Kidney (tissue), 22 donors: ENCODE measurements at places on chromosomes 16 and 17. TPM values are rescaled to one million over a fixed set of nuclear protein-coding genes. Genes with fewer than 3 reads are reported as not detected.
A peak's percentile ranks its signal among the peaks of the same experiment; 100 is the strongest.

DNA sequence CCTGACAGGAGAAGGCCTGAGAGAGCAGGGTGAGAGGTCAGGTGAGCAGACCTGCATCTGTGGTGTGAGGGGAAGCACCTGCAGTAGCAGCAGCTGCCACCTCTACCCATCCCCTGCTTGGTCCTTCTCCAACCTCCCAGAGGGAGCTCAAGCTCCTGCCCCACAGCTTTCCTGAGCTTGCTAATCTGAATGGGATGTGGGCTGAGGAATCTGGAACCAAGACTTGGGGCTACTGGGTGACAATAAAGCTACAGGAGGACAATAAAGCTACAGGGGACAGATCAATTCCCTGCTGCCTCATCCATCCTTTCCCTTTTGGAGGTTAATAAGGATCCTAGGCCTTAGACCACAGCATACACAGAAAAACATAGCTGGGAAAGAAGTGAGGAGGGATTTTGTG is 4.9 kb upstream of the TBX4 start:
- no peak overlapping the region for H3K27ac ChIP-seq
- no peaks in the 10 kb centered on the region for H3K36me3 ChIP-seq
- no peak overlapping the region for H3K4me3 ChIP-seq
- H3K4me1 ChIP-seq, result no peaks in the 10 kb centered on the region
- H3K27me3 ChIP-seq, result peaks cover 9% of the 10 kb centered on the region

- H3K27me3 ChIP-seq, result no peaks in the 10 kb centered on the region
- no peaks in the 10 kb centered on the region for H3K36me3 ChIP-seq
- H3K27ac ChIP-seq, result no peak overlapping the region
- peak; percentile 73 for DNase-seq
- no peak overlapping the region for H3K4me3 ChIP-seq
- H3K4me1 ChIP-seq, result peaks cover 36% of the 10 kb centered on the region
These were observed 4.9 kb downstream of the PRCD start for GRCh38 chr17:76544546-76545365.

DNA sequence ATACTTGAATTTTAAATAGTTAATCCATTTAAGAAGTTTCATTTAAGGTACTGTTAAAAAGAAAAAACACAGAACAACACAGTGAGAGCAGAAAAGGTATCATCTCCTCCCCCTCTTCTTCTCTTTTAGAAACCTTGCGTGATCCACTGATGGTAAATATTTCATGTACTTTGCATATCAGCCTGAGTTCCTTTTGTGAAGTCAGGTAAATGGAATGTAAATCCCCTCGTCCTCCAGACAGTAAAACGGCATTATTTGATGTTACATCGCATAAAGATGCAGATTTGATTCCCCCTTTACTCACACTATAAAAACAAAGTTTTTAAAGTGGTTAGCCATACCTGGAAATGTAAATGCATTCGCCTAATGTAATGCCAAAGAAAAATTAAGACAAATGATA is 234.4 kb downstream of the WWOX start:
- H3K27me3 ChIP-seq, result no peaks in the 10 kb centered on the region
- no peak overlapping the region for H3K4me3 ChIP-seq
- H3K27ac ChIP-seq, result no peak overlapping the region
- no peaks in the 10 kb centered on the region for H3K4me1 ChIP-seq
- no peak for DNase-seq

DNA sequence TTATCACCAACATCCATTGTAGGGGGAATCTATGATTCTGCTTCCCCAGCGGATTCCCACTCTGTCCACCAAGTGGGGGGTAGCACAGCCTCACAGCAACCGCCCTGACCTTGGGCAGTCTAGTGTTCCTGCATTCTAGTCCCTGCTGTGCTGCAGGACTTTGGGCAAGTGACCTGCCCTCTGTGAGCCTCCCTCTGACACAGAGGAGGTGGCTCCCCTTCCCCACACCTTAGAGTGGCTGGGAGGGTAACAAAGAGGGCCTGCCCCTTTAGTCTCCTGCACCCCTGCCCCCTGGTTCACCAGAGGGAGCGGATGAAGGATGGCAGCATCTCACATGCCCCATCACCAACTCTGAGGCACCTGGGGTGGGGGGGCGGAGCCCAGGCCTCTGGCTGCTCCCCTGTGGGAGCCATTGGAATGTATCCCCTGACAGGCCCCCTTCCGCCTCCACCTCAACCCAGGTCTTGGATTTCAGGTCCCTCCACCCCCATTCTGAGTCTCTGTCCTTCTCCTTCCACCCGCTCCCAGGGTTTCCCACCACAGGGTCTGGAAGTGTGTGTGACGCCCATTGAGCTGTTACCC is 10.1 kb downstream of the GAS2L2 start:
- no peak overlapping the region for H3K4me3 ChIP-seq
- no peaks in the 10 kb centered on the region for H3K36me3 ChIP-seq
- no peak for DNase-seq
- no peaks in the 10 kb centered on the region for H3K4me1 ChIP-seq
- peaks cover 13% of the 10 kb centered on the region for H3K27me3 ChIP-seq

GRCh38 chr16:10751291-10751697 is 7.7 kb downstream of the NUBP1 start:
- no peaks in the 10 kb centered on the region for H3K27me3 ChIP-seq
- no peaks in the 10 kb centered on the region for H3K4me1 ChIP-seq
- DNase-seq, result no peak
- peaks cover 27% of the 10 kb centered on the region for H3K36me3 ChIP-seq

- peaks cover 3% of the 10 kb centered on the region for H3K4me1 ChIP-seq
- peaks cover 86% of the 10 kb centered on the region for H3K36me3 ChIP-seq
- no peak overlapping the region for H3K27ac ChIP-seq
- H3K27me3 ChIP-seq, result no peaks in the 10 kb centered on the region
- H3K4me3 ChIP-seq, result no peak overlapping the region
These were observed 6.9 kb downstream of the HERPUD1 start for GRCh38 chr16:56938664-56939513.

GRCh38 chr16:66926961-66927436 is 1.7 kb upstream of the RRAD start:
- H3K27me3 ChIP-seq, result no peaks in the 10 kb centered on the region
- DNase-seq, result no peak
- H3K27ac ChIP-seq, result peak overlapping the region; percentile 57

DNA sequence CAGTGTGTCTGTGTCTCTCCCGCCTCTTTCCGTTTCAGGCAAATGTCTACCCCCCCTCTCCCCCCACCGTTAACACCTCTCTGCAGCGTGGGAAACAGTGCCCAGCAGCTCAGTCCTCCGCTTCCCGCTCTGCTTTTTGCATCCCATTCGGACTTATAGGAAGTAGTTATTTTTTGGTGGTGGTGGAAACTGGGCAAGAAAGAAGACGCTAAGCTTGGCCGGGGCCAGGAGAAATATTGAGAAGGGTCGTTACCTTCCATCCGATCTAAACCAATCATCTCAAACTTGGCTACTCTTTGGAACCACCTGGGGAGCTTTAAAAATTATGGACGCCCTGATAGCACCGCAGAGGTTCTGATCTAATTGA is 499 bp upstream of the HLF start:
- H3K27ac ChIP-seq, result no peak overlapping the region
- H3K4me1 ChIP-seq, result peaks cover 5% of the 10 kb centered on the region
- peaks cover 15% of the 10 kb centered on the region for H3K27me3 ChIP-seq
- peak; percentile 54 for DNase-seq
- H3K36me3 ChIP-seq, result no peaks in the 10 kb centered on the region
- peak overlapping the region; percentile 65 for H3K4me3 ChIP-seq

- H3K27me3 ChIP-seq, result no peaks in the 10 kb centered on the region
- H3K4me3 ChIP-seq, result peak overlapping the region; percentile 65
- H3K27ac ChIP-seq, result peak overlapping the region; percentile 84
- peaks cover 3% of the 10 kb centered on the region for H3K4me1 ChIP-seq
- DNase-seq, result peak; percentile 98
These were observed 6.3 kb upstream of the IL32 start for GRCh38 chr16:3059041-3059722.

DNA sequence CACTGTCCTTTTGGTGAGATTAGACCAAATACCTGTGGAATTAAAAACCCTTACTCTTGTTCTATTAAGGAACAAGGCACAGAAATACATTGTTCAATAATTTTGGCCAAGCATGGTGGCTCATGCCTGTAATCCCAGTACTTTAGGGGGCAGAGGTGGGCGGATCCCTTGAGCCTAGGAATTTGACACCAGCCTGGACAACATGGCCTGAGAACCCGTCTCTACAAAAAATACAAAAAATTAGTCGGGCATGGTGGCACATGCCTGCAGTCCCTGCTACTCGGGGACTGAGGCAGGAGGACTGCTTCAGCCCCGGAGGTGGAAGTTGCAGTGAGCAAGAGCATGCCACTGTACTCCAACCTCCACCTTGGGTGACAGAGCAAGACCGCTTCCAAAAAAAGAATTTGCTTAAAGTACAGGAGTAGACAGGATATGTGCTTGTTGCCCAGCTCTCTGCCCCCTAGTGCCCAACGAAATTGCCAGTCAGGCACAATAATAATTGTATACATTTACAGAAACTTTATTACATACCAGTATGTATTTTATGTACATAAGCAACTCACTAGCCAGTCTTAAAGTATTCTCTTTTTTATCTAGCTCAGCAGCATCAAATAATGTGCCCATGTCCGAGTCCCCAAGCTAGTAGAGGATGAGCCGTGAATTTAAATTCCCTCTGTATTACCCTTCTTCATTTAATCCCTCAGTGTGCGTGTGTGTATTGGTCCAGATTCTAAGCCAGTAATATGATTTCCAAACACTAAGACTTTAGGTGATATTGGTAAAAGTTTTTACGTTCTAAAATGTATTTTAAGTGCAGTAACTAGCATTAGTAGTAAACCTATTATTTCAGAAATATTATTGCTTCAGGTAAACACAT is 1.4 kb downstream of the THUMPD1 start:
- H3K4me3 ChIP-seq, result peak overlapping the region; percentile 96
- H3K4me1 ChIP-seq, result peaks cover 13% of the 10 kb centered on the region
- peak overlapping the region; percentile 25 for H3K27ac ChIP-seq
- peaks cover 16% of the 10 kb centered on the region for H3K36me3 ChIP-seq

- no peaks in the 10 kb centered on the region for H3K27me3 ChIP-seq
- no peaks in the 10 kb centered on the region for H3K36me3 ChIP-seq
- no peak for DNase-seq
- H3K4me3 ChIP-seq, result no peak overlapping the region
These were observed 140.4 kb downstream of the SHISA9 start for GRCh38 chr16:13041646-13042290.

DNA sequence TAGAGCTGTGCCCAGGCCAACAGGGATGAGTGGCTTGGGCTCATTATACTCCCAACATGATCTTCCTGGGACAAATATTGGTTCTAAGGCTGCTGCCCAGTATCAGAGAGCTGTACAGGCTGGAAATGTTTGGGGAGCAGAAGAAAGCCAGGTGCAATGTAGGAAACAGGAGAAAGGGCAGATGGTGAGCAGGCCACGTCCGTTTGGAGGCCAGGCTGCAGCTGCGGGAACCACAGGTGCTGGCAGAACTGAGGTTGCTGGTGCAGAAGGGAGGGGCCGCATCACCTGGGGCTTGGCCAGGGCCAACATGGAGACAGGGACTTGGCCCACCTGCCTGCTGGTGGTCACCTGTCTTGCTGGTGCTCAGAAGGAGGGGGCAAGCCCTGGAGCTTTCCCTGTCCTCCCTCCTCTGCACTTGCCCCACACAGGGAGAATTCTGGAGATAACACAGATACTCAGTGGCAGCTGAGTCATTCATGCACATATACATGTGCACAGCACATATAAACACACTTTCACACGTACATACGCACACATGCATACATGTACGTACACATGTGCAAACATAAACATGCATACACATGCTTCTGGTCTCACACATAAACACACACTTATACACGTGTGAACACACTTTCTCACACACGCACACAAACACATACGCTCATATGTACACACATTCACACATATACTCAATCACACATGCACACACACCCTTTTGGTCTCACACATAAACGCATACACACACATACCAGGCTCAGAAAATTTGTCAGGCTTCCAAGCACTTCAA is 67.7 kb downstream of the WSCD1 start:
- no peaks in the 10 kb centered on the region for H3K36me3 ChIP-seq
- H3K4me1 ChIP-seq, result no peaks in the 10 kb centered on the region
- no peak overlapping the region for H3K27ac ChIP-seq

GRCh38 chr17:19415806-19416775 is 5.1 kb downstream of the RNF112 start:
- H3K4me1 ChIP-seq, result no peaks in the 10 kb centered on the region
- no peak for DNase-seq
- H3K4me3 ChIP-seq, result no peak overlapping the region
- H3K27ac ChIP-seq, result no peak overlapping the region
- H3K36me3 ChIP-seq, result no peaks in the 10 kb centered on the region

GRCh38 chr17:27153005-27153404 is 140.9 kb upstream of the WSB1 start:
- no peak overlapping the region for H3K27ac ChIP-seq
- DNase-seq, result peak; percentile 30
- H3K4me1 ChIP-seq, result no peaks in the 10 kb centered on the region
- H3K27me3 ChIP-seq, result no peaks in the 10 kb centered on the region

DNA sequence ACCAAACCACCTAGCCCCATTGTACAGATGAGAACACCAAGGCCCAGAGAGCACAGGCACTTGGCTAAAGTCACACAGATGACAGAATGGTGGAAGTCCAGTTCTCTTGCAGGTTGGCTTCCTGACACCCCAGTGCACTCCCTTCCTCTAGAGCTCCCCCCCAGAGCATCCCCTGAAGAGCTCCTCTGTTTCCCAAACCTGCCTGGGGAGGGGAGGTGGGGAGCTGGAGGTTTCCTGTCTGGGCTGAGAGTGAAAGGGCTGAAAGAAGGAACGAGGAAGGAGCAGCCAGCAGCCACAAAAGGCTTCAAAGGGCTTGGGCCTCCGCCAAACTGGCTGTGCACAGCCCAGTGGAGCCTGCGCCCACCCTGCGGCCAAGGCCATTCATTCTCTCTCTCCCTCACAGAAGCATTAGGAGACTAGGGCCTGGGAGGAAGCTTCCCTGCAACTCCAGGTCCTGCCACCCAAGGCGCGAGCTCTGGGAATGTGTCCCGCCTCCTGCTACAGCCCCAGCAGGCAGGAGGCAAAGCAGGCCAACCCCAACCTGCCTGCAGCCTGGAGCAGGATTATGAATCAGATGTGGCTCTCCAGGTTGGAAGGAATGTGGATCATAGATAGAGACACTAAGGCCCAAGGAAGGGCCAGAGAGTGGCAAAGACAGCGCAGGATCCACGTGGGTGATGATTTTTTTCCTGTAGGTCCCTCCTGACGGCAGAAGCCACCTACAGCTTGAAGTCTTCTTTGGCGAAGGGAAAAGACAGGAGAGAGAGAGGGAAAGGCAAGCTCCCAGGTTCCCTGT is 913 bp downstream of the SLC13A5 start:
- no peak overlapping the region for H3K27ac ChIP-seq
- no peaks in the 10 kb centered on the region for H3K4me1 ChIP-seq
- H3K27me3 ChIP-seq, result peaks cover 6% of the 10 kb centered on the region
- DNase-seq, result no peak
- H3K4me3 ChIP-seq, result no peak overlapping the region

- no peak for DNase-seq
- no peak overlapping the region for H3K4me3 ChIP-seq
- no peak overlapping the region for H3K27ac ChIP-seq
- no peaks in the 10 kb centered on the region for H3K4me1 ChIP-seq
- H3K27me3 ChIP-seq, result no peaks in the 10 kb centered on the region
These were observed 108.4 kb upstream of the ZKSCAN2 start for GRCh38 chr16:25366078-25366477.

Gene C16orf86
- 6.6 TPM for total RNA-seq

Gene CX3CL1
- total RNA-seq, result 46.4 TPM

Gene DLX4
- total RNA-seq, result 0.44 TPM

Gene XAF1
- total RNA-seq, result 35.3 TPM

Gene TUBG1
- 33.7 TPM for total RNA-seq

Gene YPEL3
- 40.0 TPM for total RNA-seq
